ENCODE measurements at places on chromosomes 1 and 21.

DNA sequence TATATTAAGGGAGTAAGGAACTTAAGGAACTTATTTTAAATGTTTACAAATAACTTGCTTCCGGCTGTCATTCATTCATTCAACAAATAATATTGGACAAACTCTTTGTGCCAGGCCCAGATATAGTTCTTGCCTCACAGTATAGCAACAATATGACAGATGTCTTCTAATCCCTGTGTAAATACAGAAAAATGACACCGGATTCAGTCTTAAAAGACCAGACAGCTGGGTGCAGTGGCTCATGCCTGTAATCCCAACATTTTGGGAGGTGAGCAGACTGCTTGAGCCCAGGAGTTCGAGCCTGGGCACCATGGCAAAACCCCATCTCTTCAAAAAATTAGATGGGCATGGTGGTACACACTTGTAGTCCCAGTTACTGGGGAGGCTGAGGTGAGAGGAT lies 23.7 kb downstream of the EIF2B3 start:
- DNase-seq = no peak

DNA sequence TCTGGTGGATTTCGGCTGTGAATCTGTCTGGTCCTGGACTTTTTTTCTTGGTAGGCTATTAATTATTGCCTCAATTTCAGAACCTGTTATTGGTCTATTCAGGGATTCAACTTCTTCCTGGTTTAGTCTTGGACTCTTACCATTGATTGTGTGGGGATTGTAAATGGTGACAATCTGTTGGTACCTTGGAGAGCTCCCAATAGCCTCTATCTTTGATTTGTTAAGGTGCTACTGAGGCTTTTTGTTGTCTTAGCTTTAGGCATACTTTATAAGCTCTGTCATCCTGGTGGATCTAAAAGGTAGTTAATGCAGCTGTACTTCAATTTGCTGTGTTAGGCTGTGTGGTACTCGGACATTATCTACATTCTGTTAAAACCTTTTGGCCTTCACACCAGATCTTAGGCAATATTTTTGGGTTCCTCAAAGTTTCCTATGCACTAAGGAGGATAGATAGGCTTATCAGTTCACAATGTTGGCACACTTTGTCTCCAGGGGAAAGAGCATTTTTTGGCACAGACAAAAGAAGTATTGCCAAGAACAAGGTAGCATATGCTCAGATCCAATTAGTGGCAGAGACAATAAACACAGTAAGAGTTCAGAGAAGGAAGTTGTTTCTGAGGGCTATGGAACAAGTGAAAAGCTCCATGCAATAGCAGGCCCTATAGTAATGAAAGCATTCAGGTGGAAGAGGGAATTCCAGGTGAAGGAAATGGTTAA lies 230.4 kb downstream of the PDE4B start:
- no peak for DNase-seq

- no peak for DNase-seq
These were observed 560.1 kb downstream of the OMA1 start for GRCh38 chr1:57986432-57986831.

GRCh38 chr1:89598450-89599331 lies 34.2 kb upstream of the LRRC8C start:
- no peak for DNase-seq

DNA sequence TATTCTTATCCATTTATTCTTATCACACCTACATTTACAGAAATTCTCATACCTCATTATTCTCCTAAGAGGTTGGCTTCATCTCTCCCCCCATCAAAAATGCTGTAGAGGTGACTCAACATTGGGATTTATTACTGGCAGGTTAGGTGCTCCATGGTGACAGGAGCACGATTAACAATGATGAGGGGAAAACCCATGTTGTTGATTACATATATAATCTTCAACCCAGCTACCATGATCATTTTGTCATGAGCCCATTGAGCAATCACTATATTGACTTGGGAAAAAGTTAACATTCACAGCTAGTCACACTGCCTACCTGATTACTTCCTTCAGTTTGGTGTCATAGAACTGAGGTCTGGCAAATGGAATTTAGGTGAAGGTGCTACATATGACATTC lies 712.1 kb upstream of the CHRM3 start:
- no peak for DNase-seq

GRCh38 chr1:233635765-233636502 lies 22.0 kb downstream of the KCNK1 start:
- DNase-seq = no peak

DNA sequence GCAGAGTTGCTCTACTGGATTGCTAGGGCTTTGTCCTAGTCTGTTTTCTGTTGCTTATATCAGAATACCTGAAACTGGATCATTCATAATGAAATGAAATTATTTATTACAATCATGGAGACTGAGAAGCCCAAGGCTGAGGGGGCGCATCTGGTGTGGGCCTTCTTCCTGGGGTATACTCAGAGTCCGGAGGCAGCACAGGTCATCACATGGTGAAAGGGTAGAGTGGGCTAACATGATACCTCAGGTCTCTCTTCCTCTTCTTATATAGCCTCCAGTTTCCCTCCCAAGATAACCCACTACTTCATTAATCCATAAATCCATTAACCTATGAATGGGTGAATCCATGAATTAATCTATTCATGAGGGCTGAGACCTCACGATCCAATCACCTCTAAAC lies 667.6 kb upstream of the NCAM2 start:
- no peak for DNase-seq

DNA sequence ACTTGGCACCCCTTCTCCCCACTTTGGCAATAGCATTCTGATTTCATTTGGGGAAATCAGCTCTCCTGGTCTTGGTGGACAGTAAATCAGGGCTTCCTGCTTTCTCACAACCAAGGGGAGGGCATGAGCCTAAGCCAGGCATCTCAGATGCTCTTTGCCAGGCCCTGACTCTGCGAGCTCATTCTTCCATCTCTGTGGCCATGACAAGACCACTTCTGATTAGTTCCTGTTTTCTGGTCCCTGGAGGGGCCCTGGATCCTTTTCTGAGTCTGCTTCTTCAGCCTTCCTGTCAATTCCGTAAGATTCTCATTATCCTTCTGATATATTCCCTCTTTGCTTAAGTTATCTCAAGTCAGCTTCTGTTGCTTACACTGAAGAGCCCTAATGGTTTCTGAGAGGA lies 210.4 kb downstream of the HIVEP3 start:
- no peak for DNase-seq

DNA sequence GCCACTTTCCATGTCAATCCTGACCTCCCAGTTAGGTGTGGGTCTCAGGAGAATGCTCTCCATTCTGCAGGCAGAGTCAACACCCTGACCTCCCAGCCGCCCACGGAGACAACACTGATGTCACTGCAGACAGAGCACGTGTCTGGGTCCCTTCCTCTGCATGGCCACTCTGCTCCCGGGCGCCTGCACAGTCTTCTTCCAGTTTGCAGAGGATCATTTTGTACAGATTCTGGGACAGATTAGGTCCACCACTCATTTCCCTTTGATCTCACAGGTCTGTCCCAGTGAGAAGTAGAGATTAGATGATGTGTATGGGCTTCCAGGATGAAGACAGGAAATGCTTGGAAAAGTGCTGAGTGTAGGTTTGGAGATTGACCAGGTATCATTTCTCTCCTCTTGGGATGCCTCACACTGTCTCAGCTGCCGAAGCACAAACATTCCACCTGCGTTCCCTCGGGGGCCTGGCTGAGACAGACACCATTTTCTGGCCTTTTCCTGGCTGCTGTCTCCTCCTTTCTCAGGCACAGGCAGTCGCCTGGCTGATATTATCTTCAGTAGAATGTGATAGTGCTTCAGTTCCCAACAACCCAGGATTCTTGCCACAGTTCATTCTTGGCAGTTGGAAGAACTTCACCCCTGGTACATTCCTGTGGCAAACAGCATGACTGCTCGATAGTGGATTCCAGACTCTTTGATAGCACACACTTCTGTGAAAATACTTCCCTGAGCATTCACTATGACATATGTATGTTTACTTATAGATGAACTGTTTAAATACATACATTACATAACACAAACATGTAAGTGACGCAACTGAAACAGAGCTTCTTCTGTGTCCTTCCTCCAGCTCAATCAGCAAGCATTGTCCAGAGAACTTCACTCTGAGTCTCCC lies 7.9 kb downstream of the MYBPHL start:
- DNase-seq = no peak

DNA sequence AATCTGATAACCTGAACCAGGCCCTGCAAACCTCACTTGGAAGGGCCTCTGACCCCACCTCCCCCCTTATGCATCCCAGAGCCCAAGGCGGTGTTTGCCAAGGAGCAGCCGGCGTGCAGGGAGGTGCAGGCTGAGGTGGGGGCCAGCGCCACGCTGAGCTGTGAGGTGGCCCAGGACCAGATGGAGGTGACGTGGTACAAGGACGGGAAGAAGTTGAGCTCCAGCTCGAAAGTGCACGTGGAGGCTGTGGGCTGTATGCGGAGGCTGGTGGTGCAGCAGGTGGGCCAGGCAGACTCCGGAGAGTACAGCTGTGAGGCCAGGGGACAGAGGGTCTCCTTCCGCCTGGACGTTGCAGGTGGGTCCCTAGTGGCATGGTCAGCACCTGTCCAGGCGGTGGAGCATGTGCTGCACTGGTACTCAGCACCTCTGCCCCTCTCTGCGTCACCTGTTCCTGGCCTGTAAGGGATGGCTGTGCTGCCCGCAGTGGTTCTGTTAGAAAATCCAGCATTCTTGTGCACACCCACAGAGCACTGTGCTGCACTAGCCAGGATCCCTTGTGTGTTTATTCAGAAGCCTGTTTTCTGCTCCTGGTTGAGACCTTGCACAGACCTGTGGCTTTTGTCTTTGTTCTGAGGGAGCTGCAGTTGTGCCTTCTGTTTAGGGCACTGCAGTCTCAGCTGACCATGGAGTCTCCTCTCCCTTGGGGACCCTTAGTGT lies 11.6 kb downstream of the OBSCN start:
- no peak for DNase-seq

DNA sequence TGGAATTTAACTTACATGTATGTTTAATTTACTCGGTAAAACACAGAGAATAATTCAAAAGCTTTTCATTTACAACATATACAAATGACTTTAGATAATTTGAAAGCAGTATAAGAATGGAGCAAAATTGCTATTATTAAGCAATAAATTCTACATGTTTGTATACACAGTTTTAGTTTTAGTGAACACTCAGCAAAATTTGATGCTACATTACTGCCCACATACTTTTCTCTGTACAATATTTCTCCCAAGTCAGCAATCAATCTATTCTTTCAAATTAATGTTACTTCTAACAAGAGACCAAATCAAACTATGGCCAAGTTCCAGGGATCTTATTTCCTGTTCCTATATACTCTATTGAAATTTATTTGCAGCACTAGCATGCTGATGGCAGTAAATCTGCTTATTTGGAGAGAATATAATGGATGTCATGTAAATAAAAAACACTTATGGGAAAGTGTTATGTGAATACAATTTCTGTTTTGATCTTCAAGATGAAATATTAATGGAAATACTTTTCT lies 82.6 kb upstream of the BRINP3 start:
- no peak for DNase-seq

DNA sequence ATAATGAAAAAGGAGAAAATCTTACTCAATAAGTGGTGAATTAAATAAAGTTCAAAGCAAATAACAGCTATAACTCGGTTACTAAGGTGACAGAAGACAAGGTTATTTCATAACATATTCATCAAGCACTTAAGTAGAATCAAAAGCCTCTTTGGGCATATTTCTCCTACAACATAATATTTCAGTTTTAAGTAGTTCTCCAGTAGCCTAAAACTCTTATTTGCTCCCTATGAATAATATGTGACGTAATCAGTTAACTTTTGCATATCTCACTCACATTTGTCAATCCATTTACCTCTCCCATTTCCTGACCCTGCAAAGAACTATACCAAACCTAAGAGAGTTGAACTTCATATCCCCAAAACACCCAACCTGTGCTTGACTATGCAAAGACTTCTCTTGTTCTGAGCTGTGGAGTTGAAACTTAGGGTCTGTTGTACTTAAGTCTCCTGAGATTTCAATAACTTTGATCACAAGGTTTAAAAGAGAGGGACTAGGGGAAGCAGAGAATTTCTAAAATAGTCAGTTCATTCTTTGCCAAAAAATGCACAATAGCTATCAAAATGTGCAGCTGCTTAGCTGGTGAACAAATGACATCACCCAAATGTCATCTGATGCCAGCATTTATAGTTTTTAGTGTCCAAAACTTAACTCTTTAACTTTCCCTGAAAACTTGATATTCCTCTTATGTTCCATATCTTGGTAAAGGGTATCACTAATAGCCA lies 37.2 kb downstream of the TTLL7 start:
- DNase-seq = no peak

DNA sequence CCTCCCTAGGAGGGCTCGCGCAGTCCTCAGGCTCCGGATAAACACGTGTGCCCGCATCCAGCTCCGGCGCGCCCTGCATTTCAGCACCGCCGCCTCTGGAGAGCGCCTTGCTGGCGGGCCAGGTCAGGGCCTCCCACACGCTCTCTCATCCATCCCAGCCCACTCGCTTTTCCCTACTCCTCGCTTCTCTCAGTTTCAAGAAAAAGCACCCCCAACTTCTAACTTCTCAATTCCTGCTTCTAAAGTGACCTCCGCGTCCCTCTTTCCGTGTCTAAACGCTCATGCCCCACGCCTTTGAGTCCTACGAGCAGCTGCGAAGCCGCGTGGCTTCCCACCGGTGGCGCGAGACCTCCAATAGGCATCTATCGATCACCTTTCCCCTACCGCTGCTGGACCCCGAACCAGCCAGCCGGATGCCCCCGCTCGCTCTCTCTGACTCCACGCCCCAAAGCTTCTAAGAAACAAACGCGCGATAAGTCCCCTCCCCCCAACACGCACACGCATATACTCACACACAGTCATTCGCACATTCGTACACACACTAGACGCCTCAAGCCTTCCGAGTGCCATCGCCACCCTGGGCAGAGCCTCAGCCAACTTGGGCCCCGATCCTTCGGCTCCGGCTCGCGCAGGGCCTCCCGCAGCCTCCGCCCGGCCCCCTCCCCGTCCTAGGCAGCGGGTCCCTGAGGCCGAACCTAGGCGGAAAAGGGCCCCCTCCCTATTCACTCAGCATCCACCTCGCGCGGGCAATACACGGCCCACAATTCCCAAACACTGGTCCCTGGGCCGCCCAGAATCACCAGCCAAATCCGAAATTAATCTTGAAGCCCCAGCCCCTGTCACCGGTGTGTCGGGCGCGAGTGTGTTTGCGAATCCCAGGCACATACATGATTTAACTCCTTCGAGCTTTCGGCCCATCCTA lies 1.1 kb downstream of the NMNAT2 start:
- DNase-seq = peak; percentile 34

- DNase-seq = peak; percentile 43
These were observed 37.7 kb upstream of the KCNJ15 start for GRCh38 chr21:38219049-38219628.
